ENCODE measurements at places on chromosomes 3 and 15.

GRCh38 chr3:45555086-45555591 is 39.4 kb upstream of the LIMD1 start:
- DNase-seq: no peak

DNA sequence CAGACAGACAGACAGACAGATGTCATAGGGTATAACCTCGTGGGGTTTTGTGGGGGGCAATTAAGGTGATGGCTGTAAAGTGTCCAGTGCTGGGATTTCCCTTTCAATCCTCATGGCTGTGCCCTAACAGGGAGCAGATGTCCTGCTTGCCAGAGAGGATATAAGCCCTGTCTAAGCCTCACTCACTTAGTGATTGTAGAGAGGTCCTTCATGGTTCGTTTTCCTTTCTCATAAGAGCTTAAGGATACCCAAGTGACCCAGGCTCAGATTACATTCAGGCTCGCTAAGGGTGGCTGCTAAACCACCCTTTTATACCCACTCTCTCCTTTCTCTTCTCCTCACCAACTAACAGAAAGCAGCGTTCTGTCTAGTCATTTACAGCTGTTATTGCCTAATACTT is 19.2 kb downstream of the LYSMD2 start:
- DNase-seq: no peak

DNA sequence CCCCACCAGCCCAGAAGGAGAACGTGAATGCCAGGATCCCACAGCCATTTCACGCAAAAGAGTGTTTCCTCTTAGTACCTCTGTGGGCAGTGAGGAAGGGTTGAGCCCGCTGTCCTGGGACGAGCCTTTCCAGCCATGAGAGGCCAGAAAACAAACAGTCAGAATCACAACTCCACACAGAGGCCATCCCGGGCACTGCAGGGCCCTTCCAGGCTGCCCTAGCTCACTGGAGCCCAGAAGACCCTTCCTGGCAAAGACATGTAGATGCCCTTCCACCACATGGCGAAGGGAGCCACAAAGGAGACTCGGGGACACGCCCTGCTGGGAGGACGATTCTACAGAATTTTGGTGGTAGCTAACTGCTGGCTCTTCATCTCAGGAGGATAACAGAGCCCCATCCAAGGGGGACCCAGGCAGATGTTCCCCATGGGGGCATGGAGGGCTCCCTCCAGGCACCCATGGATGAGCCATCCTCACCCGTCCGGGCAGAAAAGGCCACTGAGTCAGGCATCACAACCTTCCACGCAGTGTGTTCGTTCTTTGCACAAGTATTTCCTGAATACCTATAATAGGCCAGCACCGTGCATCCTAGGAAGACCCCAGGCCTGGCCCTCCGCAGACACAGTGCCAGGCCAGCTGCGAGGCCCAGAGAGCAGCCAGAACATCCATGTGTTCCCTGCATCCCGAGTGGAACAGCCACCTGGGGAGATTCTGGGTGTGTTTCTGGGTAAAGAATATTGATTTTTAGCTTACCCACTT is 47.2 kb downstream of the SLC12A8 start:
- DNase-seq: no peak

GRCh38 chr15:66131831-66132230 is 121.7 kb downstream of the MEGF11 start:
- no peak for DNase-seq

DNA sequence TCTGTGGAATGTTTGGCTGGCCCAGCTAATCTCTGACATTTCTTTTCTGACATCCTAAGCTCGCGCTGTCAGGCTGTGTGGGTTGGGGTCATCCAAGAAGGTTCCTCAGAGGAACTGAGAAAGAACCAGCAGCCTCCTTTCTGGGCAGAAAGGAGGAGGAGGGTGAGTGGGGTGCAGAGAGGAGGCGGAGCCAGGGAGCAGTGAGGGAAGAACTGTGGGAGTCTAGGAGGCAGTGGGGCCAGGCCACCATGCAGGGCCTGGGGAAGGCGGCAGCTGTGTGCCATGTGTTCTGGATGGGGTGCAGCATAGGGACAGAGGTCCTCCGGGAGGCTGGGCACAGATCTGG is 5.3 kb downstream of the SEMA7A start:
- no peak for DNase-seq

DNA sequence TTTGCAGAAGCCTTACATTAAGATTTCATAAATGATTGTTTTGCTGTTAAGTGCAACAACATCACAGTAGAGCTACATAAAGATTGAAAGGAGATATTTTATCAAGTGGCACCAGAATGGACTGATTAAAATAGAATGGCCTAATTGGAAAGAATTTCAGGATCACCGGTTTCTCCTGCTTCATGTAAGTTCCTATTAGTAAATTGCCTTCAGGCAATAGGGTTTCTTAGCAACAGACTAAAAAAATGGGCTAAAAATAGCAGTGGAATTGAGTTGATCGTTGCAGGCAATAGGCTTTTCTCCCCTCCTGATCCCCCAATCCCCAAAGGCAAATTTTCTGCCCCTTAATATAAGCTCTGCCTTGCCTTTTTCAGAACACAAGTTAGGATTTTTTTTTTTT is 917 bp downstream of the LNP1 start:
- DNase-seq: no peak

DNA sequence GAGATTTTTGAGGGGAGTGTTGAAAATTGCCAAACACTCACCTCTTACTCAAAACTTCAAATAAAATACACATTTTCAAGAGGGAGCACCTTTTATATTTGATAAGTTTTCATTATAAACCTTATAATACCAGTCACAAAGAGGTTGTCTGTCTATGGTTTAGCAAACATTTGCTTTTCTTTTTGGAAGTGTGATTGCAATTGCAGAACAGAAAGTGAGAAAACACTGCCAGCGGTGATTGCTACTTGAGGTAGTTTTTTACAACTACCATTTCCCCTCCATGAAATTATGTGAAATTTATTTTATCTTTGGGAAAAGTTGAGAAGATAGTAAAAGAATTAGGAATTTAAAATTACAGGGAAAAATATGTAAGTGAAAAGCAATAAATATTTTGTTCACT is 20.1 kb downstream of the DIPK2A start:
- DNase-seq: no peak

DNA sequence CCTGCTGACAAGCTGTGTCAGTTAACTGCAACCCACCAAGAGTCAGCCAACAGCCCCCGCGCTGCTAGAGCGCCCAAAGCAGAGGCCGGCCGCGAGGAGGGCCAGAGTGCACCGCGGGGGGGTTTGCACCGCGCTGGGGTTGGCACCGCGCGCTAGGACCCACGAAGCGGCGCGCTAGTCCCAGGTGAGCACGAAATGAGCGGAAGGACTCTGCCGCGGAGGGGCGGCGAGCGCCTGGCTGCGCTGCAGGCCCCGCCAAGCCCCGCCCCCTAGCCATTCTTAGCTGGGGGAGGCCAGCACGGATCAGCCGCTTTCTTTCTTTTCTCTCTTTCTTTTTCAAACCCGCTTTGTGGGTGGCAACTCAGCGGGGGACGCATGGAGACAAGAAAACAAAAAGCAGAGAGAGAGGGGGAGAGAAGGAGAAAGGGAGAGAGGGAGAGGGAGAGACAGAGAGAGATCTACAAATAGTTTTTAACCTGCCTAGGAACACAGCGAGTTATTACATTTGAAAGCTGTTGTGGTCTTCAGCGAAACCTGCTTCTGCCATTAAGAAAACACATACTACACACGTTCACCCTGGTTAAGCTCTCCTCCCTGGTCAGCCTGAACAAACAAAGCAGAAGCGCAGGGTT is 6.9 kb upstream of the FOXB1 start:
- no peak for DNase-seq

DNA sequence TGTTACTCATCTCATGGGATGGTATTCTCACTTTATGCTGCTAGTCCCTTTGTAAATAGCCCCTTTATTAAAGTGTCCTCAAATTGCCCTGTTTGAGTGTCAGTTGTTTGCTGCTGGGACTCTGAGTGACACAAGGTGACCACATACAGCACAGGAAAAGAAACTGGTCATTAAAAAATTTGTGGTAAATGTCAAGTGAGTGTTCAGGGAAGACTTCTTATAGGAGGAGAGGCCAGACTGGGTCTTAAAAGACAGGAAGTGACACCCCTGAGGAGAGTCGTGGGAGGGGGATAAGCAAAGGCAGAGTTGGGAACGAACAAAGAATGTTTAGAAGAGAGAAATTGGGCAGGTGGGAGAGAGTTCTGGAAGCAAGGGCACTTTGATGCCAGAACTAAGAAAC is 35.2 kb downstream of the CCR3 start:
- no peak for DNase-seq

GRCh38 chr3:114242947-114243346 is 5.6 kb upstream of the ZNF80 start:
- DNase-seq: no peak

DNA sequence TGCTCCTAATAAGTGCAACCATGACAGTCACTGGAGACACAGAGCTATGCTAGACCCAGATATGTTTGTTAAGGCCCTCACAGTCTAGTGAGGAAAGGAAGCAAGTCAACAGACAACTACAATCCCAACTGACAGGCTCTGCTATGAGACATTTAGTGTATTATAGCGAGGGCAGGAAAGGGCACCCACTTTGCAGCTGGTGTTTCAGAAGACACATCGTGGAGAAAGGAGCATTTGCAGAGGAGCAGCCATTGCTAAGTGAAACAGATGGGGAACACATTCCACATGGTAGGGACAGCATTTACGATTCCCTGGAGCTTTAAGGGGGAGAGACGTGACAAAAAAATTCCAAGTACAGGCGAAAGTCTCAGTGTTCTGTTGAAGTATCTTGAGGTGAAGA is 685.6 kb downstream of the AGBL1 start:
- no peak for DNase-seq

GRCh38 chr3:105956306-105956705 is 87.5 kb upstream of the CBLB start:
- no peak for DNase-seq

GRCh38 chr3:131390331-131390730 is 8.8 kb downstream of the NUDT16 start:
- no peak for DNase-seq

GRCh38 chr3:197942956-197943556 is 6.9 kb upstream of the RPL35A start:
- no peak for DNase-seq

DNA sequence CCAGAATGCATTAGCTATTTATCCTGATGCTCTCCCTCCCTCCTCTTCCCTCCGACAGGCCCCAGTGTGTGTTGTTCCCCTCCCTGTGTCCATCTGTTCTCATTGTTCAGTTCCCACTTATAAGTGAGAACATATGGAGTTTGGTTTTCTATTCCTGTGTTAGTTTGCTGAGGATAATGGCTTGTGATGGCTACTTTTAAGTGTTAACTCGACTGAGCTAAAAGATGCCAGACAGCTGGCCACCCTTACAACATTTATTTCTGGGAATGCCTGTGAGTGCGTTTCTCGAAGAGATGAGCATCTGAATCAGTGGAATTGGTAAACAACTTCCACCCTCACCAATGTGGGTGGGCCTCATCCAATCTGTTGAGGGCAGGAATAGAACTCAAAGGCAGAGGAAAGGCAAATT is 24.7 kb upstream of the TM2D3 start:
- no peak for DNase-seq

GRCh38 chr3:53131096-53131495 is 861 bp upstream of the RFT1 start:
- DNase-seq: no peak

DNA sequence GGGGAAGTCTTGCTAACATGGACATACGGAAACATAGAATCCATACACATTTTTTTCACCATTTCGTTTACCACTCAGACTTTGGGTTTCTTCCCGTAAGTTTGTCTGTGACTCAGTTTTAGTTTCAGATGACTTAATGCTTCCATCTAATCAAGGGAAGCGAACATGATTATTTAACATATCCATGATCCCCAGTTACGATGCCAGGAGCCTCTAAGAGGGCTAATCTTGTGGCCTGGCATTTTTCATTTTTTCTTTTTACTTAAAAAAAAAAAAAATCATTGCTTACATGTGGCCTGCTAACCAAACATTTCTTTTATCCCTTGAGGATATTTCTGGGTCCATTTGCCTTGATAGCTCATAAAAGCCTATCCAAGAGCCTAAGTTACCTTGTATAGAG is 20.2 kb upstream of the PLOD2 start:
- no peak for DNase-seq

DNA sequence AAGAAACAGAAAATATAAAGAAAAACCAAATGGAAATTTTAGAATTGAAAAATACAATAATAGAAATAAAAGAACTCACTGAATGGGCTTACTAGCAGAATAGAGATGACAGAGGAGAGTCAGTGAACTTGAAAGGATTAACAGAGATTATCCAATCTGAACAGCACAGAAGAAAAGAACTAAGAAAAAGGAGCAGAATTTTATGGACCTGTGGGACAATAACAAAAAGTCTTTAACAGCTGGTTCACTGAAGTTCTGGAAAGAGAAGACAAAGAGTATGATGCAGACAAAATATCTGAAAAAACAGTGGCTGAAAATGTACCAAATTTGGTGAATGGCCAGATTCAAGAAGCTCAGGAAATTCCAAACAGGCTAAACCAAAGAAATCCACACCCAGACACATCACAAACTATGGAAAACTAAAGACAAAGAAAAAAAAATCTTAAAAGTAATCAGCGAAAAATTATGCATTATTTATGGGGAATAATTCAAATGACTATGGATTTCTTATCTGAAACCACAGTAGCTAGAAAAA is 9.7 kb upstream of the GNB5 start:
- DNase-seq: no peak

DNA sequence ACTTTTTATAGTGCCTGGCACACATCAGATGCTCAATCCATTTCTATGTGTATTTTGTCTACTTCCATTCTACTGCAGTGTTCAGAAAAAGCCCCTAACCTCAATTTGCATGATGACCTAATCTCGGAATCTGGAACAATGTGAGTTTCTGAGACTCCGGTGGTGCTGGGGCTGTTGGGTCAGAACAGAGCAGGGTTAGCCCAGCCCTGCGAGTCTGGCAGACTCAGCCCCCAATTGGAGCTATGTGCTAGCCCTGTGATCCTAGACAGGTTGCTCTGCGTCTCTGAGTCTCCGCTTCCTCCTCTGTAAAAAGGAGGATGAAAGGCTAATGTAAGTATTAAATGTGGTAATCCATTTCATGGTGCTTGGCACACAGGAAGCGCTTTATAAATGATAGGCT is 95.0 kb upstream of the ICE2 start:
- no peak for DNase-seq

- DNase-seq: no peak
These were observed 171.6 kb downstream of the CD47 start for GRCh38 chr3:107919239-107919638.

- no peak for DNase-seq
These were observed 53.9 kb upstream of the GRM7 start for GRCh38 chr3:6806991-6807390.

DNA sequence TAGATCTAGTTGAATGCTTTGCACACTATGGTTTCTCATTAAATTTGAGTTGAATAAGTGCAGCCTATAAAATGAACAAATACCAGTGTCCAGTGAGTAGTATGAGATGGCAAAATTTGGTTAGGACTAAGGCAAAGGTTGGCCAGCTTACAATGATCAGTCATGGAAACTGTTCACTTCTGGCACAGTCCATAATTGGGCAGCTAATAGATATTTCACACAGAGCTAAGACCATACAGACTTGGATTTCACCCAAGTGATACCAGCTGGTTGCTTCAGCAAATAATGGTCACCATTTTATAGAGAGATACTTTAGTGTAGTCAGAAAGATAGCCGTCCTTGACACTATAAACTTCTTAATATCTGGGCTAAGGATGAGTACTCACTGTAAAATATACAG is 15.7 kb downstream of the GAP43 start:
- no peak for DNase-seq

All from activated CD8-positive, alpha-beta memory T cell treated with anti-CD3 and anti-CD28 coated beads for 1 hour (primary cell).